ENCODE measurements at places on chromosomes 7 and 10.

DNA sequence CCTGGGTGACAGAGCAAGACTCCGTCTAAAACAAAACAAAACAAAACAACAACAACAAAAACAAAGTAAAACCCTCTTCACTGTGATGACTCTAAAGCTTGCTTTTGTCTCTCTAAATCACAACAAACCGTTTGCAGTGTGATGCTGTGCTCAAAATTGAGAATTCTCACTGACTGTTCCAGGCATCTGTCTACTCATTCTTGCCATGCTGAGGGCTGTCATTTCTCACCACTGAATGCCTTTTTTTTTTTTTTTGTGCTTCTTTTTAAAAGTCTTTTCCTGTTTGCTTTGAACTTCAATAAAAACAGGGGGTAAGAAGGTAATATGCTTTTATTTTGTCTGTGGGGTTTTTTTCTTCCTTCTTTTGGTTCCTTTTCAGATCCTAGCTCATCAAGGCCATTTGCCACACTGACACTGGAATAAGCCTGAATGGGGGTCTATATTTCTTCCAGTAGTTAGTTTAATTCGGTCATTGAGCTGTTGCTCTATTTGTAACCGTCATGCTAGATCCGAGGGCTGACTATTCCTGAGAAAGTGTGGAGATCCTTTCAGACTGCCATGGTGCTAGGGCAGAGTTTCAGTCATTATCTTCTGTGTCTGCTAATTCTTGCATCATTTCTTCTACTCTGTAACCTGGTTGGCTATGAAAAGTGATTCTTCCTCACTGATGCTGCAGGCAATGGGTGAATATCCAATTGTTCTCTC lies 10.6 kb downstream of the FAS start:
- DNase-seq: no peak

- no peak for DNase-seq
Observed at GRCh38 chr10:103854265-103854685, 1.1 kb downstream of the SH3PXD2A start.

DNA sequence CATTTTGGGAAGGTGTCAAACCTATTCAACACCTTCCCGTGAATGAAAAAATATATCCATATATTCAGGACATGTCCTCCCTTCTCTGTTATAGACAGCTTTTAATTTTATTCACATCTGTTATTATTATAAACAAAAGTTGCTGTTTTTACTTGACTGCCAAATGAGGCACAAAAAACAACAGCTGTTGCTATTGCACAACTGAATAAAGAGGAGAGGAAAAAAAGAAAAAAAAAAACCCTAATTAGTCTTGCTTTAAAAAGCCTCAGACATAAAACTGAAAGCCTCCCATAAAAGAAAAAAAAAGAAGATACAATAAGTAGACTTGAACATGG lies 153.4 kb downstream of the BMPER start:
- DNase-seq: no peak

DNA sequence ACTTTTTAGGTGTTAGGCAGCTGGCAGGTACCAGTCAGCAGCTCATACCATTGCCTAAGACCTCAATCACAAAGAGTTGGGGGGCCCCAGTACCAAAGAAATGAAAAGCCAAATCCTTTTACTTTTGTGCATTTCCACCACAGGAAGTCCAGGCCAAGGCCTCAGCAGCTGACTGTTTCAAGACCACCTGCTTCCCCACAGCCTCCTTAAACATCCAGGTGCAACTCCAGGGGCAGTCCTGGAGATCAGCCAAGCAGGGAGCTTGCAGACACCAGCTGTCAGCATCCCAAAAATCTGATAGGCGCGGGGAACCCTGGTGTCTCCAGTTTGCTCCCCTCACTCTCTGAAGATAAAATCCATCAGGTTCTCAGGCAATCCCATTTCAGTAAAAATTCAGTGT lies 91.5 kb upstream of the EFCAB10 start:
- no peak for DNase-seq

DNA sequence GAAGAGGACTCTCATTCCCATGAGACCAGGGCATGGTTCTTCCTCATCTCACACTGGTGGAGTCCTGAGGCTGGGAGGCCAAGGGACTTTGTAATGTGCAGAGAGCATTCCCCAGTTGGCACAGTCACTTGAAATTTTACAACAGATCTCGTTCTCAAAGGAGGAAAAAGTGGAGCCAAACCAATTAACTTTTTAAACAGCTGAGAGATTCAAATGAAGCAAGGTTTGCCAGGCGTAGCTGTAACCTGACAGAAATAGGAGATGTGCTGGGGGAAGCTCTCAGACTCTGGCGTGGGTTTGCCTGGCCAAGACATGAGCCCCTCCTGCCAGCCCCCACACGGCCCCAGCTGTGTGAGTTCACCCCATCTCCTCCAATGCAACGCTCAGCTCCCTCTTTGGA lies 12.0 kb upstream of the CPXM2 start:
- DNase-seq: no peak

GRCh38 chr10:48627984-48628609 lies 23.2 kb upstream of the ARHGAP22 start:
- DNase-seq: no peak

- DNase-seq: no peak
Observed at GRCh38 chr7:117308891-117309290, 14.0 kb downstream of the WNT2 start.

GRCh38 chr7:34603711-34604444 lies 54.1 kb upstream of the NPSR1 start:
- DNase-seq: no peak

DNA sequence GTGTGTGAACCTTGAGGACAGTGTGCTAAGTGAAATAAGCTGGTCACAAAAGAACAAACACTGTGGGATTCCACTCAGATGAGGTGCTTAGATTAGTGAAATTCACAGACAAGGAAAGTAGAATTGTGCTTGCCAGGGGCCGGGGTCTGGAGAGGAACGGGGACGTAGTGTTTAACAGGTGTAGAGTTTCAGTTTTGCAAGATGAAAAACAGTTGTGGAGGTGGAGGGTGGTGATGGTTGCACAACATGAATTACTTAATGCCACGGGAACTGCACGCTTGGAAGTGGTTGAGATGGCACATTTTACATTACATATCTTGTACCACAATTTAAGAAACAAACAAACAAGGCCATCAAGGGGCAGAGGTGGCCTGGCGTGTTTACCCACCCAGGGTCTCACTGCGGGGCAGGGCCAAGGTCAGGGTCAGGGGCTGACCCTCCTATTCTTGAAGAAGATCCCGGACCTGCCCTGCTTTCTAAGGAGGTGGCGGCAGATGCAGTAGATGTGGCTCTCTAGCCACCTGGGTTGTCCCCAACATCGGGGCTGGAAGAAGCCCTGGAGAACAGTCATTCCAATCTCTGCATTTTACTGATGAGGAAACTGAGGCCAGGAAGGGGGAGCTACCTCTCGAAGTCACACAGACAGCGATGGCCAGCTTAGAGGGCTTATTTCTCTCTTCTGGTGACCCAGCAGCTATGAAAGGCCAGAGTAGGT lies 91.5 kb upstream of the LRRC4 start:
- DNase-seq: no peak

DNA sequence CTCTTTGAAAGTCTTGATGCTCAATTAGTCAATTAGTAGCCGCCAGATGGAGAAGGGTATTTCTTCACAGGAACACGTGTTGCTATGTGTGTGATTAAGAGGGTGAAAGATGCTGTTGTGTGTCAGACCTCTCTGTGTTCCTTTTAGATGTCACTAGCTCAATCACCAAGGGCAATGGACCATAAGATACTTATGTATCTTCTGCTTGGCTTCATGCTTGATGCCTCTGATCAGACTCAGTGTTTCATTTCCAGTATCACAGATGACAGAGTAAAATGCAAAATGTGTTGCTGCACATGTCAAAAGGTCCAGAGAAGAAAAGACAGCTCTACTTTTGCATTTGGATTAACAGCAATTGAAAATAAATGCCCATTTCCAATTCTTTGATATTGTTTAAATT lies 865.9 kb downstream of the CNTNAP2 start:
- DNase-seq: no peak

GRCh38 chr10:90712529-90712928 lies 145.3 kb downstream of the HTR7 start:
- no peak for DNase-seq

GRCh38 chr7:39465055-39465929 lies 100.9 kb upstream of the YAE1 start:
- peak; percentile 16 for DNase-seq

GRCh38 chr10:98694883-98695282 lies 248.1 kb upstream of the HPS1 start:
- DNase-seq: no peak

DNA sequence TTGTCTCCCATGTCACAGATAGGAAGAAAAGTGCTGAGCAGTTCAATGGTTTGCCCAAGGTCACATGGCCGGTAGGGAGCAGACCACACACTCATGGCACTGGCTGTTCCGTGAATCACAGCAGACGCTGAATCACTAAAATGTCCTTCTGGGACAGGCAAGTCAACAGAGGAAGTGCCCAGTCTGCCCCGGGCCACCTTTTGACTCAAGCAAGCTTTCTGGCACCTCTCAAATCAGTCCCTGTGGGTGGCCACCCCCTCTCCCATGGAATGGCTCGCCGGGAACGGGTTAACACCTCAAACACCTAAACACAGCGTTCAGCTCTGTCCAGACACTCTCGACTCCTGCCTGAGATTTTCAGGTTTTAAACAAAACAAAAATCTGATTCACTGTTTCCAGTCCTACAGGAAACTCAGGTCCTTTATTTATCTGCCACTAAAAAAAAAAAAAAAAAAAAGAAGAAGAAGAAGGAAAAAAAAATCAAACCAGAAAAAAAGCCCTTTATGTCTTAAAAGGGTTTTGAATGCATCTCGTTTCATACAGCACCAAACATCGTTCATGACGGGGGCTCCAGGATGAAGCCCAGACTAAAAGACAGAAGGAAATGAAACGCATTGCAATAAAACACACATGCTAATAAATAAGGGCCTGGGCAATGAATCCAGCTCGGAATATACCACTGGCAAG lies 15.5 kb downstream of the CARD11 start:
- peak; percentile 14 for DNase-seq

DNA sequence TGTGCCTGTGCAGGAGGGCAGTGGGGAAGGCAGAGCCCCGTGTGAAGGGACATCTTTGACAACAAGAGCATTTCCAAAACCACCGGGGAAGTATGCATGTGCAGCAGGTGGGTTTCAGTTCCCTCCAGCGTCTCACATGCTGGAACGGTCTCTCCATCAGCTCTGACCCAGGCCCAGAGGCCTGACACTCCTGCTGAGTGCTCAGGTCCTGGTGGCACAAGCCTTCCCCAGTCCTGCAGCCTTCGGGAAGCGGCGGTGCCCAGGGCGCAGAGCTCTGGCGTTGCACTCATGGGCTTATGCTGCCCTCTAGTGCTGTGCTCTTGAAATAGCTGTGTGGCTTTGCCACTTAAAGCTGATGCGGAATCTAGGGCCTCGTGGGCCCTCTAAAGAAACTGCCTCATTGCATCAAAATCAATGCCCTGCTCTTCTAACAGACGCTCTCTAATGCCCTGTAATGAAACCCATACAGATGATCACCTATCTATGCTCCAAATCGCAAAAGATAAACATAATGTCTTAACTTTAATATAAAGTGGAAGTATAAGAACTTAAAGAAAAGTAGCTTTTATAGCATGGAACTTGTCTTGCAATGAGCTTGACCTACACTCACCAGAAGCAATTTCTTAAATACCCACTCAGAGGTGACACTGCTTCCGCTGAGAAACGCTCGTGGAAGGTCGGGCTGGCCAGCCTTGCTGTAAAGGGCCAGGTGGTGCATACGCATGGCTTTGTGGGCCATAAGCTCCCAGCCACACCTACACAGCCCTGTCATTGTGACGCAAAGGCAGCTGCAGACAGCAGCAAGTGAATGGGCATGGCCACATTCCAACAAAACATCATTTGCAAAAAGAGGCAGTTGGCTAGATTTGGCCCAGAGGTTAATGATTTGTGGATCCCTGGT lies 38.6 kb downstream of the CLRN3 start:
- peak; percentile 24 for DNase-seq
